Dermis blood vessel endothelial cell (primary cell): ENCODE measurements at places on chromosomes 12 and 14.

GRCh38 chr14:63705561-63706070, 22.2 kb downstream of the SGPP1 start:
- DNase-seq, result no peak

- no peak for DNase-seq
Observed at GRCh38 chr14:64766430-64767151, 62.4 kb downstream of the PLEKHG3 start.

GRCh38 chr12:47789712-47790489, 16.9 kb downstream of the SLC48A1 start:
- DNase-seq, result no peak

GRCh38 chr12:18753481-18754123, 15.7 kb downstream of the CAPZA3 start:
- no peak for DNase-seq

GRCh38 chr14:81211844-81212243, 8.9 kb downstream of the GTF2A1 start:
- peak; percentile 54 for DNase-seq

- no peak for DNase-seq
Observed at GRCh38 chr14:105938055-105938863, 411.9 kb downstream of the TMEM121 start.
